Activated T-helper 2 cell treated with anti-CD3 and anti-CD28 coated beads, Interferon-gamma antibody, Interleukin-2, Interleukin-4, amounts not matched to agents 10 μg/mL and 5 μg/mL and 100 μg/mL, durations not matched to agents 14 hours and 24 hours and 36 hours (primary cell): ENCODE measurements at places on chromosomes 4 and X. TPM values are rescaled to one million over a fixed set of nuclear protein-coding genes. Genes with fewer than 3 reads are reported as not detected.

ACE2 gene
- total RNA-seq: not detected in 2 replicates

UGT2B7 gene
- not detected in 2 replicates for total RNA-seq

UGT2A1 gene
- total RNA-seq: not detected in 2 replicates

NAP1L2 gene
- total RNA-seq: 2.1 TPM in 2 replicates

USP51 gene
- total RNA-seq: 2.6 and 2.9 TPM in 2 replicates

TRIML2 gene
- total RNA-seq: not detected in 2 replicates

PLAC1 gene
- total RNA-seq: not detected in 2 replicates

CYLC1 gene
- not detected in 2 replicates for total RNA-seq

VCX2 gene
- total RNA-seq: not detected in 2 replicates

SYP gene
- 3.8 and 4.3 TPM in 2 replicates for total RNA-seq

ARR3 gene
- total RNA-seq: not detected in 2 replicates

BMP3 gene
- total RNA-seq: not detected in 2 replicates

PRDM8 gene
- 1.1 and 1.8 TPM in 2 replicates for total RNA-seq

HPSE gene
- total RNA-seq: 9.7 TPM in 2 replicates

GIMD1 gene
- not detected in 2 replicates for total RNA-seq

CLGN gene
- 0.11 and 0.30 TPM in 2 replicates for total RNA-seq

PLXNB3 gene
- 0.62 and 0.91 TPM in 2 replicates for total RNA-seq

F8A3 gene
- total RNA-seq: 27.3 and 28.7 TPM in 2 replicates

DNA sequence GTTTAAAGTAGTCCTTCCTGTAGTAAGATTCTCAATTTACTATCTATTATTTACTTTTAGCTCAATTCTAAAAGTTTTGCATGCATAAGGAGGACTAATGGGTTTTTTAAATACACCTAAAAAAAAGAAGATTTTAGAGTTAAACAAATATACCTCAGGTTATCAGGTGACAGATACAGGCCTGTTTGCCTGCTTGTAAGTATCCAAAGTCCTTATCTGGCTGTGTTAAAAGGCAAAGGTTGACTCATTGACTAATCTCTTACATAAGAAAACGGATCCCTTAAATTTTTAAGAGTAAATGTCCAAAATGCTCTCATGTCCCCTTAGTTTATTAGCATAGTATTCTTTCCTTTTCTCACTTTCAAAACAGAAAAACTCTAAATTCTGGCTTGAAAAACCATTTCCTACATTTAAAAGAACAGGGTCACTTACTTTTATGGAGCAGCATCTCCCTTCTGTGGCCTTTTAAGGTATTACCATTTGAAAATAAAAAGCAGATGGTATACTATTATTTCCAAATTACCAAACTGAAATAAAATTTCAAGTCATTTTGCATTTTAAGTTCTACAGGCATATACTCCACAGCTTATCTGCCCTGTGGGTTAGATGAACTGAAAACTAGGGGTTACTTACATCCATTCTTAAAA, 4.5 kb downstream of the CBR4 start:
- no peak for DNase-seq

DNA sequence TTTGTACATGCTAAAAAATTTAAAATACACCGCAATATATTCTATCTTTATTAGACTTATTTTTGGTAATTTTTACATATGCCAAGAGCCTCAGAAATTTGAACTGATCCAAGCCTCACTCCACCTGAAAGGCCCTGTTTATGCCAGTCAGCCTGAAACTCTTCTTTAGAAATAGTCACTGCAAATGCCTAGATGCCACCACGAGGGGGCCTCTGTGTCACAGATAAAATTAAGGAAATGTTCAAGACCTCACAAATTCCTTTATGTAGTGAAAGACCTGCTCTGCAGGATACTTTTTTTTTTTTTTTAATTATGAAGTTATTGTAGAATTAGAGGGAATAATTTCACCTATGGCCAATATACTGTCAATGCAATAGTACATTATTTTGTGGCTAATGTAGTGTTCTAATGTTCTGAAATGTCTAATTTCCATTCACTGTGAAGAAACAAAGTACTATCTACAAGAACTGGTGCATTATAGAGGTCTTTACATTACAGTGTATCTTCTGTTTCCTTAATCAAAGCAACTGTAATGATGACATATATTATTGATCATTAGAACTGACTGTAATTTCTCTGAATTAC, 69.8 kb downstream of the DTHD1 start:
- peak; percentile 58 for DNase-seq

GRCh38 chr4:26268246-26268645, 52.6 kb upstream of the RBPJ start:
- no peak for DNase-seq

DNA sequence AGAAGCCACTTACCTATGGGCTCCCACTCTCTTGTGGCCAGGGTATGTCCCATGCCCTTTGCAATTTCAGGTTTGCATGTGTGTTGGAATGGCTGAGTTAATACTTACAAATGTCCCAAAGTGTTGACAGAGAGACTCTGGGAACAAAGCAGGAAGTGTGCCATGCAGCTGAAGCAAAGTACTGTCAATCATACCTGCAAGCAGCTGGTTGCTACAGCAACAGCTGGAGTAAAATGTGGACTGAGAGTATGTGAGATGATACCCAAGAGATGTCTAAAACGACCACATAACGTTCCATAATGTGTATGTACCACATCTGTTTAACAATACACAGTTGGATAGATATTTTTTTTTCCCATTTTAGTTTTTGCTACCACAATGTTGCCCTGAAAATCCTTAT, 82.8 kb upstream of the CAMK2D start:
- no peak for DNase-seq

DNA sequence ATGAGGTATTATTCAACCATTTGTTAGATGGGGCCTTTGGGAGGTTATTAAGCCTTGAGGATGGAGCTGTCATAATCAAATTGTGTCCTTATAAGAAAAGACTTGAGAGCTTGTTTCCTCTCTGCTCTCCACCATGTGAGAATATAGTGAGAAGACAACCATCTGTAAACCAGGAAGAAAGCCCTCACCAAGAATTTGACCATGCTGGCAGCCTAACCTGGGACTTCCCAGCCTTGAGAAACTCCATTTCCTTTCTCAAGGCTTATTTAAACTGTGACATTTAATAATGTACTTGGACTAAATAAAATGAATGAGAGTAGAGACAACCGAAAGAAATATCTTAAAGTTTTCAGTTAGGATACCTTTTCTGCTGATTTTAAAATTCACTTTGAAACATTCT, 83.7 kb upstream of the GC start:
- DNase-seq: no peak

GRCh38 chr4:156193800-156194199, 240.1 kb upstream of the CTSO start:
- DNase-seq: no peak

DNA sequence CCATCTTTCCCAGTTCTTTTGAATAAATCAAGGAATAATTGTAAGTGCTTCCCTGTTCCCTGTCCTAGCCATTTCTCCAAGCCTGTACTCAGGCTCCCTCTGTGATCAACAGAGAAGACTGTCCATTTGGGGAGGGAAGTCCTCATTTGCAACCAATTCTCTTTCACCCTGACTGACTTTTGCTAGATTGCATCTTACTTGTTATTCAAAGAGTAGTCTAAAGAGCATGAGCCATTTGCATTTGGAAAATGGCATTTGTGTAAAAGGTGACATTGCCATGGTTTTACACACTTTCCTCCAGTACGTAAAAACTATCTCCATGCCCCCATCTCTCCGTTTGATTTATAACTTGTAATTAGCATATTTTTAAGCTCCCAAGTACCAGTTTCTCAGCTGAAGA, 110.6 kb downstream of the MBNL3 start:
- no peak for DNase-seq

- DNase-seq: no peak
These were observed 392.0 kb downstream of the MAPK10 start for GRCh38 chr4:85967872-85968271.

GRCh38 chr4:51884606-51885005, 41.7 kb downstream of the DCUN1D4 start:
- no peak for DNase-seq

GRCh38 chr4:52554612-52555355, 104.3 kb downstream of the USP46 start:
- DNase-seq: no peak

DNA sequence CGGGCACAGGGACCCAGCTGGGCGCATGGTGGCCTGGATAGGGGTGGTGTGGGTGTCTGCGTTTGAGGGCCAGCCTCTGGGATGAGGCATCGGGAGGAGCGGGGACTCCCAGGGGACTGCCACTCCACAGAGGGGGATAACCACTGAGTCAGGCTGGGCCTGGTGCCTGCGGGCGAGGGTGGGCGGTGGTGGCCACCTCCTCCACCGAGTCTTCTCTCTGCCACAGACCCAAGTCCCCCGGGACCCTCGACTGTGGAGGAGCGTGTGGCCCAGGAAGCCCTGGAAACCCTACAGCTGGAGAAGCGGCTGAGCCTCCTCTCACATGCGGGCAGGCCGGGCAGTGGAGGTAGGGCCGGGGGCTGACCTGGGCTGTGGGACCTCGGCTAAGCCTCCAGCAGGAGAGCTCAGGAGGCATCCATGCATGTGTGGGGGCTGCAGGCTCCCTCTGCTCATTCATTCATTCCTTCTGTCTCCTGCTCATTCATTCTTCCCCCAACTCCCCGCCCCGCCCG, 26.4 kb downstream of the DOK7 start:
- DNase-seq: no peak

- DNase-seq: no peak
These were observed 89.8 kb upstream of the PRKG2 start for GRCh38 chr4:81304871-81305270.

DNA sequence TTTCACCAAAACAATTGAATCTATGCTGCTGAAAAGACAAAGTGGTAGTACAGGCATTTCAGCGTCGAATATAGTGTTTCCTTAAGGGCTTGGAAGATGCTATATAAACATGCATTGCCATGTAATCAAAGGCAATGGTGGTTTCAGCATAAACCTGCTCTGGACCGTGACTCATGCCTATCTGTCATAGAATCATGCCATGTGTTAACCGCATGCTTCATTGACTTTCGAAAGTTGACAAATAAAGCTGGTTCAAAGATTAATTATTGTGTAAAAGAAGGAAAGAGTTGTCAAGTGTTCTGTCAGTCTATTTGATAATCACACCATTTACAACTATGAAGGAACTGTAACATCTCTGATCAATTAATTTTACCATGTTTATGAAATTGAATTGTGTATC, 83.2 kb downstream of the FUNDC1 start:
- DNase-seq: no peak

- DNase-seq: no peak
These were observed 12.9 kb upstream of the BMPR1B start for GRCh38 chr4:94744850-94745249.

- DNase-seq: no peak
These were observed 490.4 kb downstream of the CENPC start for GRCh38 chr4:67054896-67055295.

- no peak for DNase-seq
These were observed 1.5 kb upstream of the PTCHD1 start for GRCh38 chrX:23332888-23333821.

- DNase-seq: no peak
These were observed 106.8 kb downstream of the FAT4 start for GRCh38 chr4:125421547-125421946.

DNA sequence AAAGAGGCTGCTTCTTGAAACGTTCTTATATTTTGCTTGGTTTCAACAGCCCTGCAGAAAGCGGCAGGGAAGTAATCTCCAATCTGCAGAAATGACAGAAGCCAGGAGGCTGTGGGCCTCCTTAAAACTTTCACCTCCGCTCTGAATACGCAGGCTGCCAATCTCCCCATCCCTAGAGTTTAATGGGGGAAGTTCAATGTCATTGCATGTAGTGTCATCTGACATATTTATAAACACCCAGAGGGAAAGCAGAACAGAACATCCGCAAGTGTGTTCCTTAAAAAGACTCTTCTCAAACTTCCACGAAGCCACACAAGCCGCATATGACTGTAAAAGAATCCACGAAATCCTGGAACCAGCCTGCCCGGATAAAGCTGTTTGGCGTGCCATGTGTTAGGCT, 148.8 kb upstream of the TBL1X start:
- no peak for DNase-seq

DNA sequence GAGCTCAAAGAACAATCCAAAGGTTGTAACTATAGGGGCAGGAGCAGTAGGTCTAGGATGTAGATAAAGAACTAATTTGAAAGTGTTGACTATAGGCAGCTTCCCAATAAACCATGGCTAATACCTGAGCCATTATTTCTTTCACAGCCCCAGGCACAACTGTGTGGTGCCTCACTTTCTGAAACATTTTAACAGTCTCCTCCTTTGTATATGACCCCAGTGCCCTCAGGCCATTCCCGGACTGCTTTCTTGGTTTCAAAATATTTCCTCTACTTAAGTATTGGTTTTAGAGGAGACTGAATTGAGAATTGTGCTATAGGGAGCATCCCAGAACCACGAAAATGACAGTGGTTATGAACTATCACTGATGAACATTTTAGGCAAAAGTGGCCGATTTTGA, 728.7 kb downstream of the IL1RAPL1 start:
- no peak for DNase-seq

DNA sequence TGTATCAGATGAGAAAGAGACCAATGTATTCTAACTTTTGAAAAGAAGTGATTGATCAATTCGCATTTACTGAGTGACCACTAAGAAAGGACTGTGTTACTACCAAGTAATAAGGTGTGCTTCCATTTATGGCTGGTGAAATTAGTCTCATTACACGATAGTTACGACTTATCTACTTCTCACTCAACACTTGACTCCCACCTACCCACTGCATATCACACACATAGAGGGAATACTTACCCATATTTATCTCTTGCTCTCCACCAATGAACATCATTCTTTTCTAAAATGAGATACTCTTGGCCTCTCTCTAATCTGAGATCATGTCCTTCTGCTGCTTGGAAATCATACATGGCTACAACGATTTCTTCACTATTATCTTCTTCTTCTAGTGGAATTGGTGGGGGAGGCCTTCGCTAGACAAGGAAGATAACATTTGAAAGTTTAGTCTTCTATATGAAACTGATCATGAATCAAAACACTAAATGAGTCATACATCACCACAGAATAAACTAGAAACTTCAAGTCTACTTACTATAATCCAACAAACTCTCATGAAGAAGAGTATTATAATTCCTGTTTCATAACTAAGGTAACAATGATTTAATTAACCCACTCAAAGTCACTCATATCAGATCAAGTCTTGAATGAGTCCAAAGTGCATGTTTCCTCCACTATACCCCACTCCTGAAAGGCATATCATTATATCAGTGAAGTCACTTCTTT, 33.7 kb upstream of the TXK start:
- DNase-seq: no peak

GRCh38 chr4:147620315-147620714, 3.1 kb downstream of the TMEM184C start:
- DNase-seq: no peak
